Naive thymus-derived CD4-positive, alpha-beta T cell (primary cell): ENCODE measurements at places on chromosomes 3 and 15. TPM values are rescaled to one million over a fixed set of nuclear protein-coding genes. Genes with fewer than 3 reads are reported as not detected.

The HTR3E gene
- not detected for total RNA-seq

The POLG gene
- total RNA-seq, result 135 TPM

DNA sequence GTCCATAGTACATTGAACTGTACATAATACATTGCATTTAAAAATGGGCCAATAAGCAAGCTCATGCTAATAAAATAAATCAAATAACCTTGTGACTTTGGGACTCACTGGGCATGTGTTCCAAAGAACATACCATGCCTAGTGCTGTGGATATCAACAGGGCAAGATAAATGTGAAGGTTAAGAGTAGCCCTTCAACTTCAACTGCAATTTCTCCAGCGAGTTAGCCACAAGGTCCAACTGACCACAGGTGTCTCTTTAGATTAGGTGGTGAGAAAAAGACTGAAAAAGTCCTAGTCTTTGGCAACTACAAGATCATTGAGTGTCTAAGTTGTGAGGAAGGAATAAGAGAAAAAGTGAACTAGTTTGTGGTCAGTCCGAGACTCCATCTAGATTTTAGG is 78.3 kb upstream of the ATP11B start:
- no peak for DNase-seq

DNA sequence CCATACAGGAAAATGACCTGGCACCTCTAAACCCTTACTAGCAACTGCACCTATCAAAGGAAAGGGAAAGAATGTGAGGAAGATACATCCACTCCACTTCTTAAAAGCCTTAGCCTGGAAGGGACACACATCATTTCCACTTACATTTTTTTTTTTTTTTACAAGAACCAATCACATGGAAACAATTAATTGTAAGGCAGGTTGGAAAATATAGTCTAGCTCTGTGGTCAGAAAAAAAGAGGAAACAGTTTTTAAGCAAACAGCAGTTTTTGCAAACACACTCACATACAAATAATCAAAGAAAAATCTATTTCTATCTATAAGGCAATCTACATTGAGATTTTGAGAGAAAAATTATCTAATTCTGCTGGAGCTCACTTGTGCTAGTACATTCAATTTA is 98.9 kb upstream of the SPRED1 start:
- no peak for DNase-seq

DNA sequence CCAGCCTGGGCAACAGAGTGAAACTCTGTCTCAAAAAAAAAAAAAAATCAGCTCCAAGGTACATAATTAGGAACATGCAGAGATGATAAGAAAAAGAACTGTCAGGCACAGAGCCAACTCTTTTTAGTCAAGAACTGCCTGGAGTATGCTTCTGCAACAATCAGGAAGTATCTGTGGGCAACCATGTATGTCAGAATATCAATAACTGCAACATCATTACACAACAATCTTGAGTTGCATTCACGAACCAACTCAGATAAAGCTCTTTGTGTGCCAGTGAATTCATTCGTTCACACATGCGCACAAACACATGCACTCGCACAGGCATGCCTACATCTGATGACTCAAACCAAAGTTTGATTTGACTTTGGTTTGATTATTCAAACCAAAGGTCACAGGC is 32.1 kb downstream of the EFHB start:
- DNase-seq, result no peak

- DNase-seq, result no peak
Measured at GRCh38 chr15:75639191-75639708, 774 bp downstream of the IMP3 start.
